Activated T-cell treated with anti-CD3 and anti-CD28 coated beads, Interleukin-2, amount 50 U/mL, for 4 hours (primary cell): ENCODE measurements at places on chromosomes 12 and 14.

GRCh38 chr12:120439646-120440247 lies 1.8 kb downstream of the COX6A1 start:
- peak; percentile 68 for DNase-seq

- DNase-seq = no peak
These were observed 118.9 kb downstream of the C12orf75 start for GRCh38 chr12:105449431-105449830.

DNA sequence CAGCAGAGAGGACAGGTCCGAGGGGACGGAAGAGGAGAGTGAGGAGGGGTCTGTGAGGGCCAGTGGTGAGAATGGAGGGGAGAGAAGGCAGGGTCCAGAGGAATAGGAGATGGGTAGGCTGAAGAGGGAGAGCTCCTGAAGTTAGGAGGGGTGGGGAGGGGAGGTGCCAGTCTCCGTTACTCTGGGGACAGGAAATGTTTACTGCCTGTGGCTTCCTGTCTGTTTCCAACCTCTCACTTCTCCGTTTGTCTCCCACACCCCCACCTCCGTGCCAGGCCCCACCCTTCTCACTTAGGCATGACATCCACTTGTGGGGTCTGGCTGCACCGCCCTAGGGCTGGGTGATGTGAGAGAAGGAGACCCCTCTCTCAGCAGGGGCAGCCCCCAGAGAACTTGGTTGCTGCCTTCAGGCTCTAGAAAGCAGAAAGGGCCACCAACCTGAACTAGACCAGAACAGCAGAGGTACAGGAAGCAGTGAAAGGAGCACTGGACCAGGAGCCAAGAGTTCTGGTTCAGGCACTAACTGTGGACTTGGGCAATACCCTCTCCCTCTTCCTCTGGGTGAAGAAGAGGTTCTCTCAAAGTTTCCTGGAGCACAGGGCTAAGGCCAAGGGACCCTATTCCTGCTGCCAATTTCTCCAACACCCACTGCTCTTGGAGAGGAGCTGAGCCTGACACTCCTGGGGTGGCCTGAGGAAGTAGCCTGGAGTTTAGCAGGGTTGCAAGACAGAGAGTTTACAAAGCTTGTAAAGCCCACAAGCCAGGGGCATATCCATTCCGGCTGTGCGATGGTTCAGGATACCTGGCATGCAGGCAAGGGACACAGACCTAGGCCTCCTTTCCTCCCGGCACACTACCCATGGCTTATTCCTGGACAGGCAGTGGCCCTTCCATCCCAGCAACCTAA lies 5.5 kb downstream of the ITGA5 start:
- peak; percentile 63 for DNase-seq

- peak; percentile 23 for DNase-seq
These were observed 36.3 kb upstream of the NPFF start for GRCh38 chr12:53543539-53543938.

DNA sequence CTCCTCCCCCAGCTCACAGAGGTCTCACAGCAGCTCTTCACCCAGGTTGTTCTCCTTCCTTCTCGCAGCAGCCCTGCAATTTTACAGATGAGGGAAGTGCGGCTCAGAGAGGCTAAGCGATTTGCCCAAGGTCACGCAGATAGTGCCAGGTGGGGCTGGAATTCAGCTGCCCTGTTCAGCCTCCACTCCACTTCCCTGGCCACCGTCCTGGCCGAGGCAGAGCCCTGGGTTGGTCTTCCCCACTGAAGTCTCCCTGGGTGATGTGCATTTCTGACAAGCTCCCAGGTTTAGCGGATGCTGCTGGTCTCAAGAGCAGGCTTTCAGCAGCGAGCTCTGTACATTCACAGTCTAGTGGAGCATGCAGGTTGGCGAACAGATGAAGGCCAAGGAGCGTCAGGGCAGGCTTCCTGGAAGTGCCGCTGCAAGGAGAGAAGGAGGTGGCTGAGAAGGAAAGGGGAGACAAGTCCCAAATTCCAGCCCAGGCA lies 28.9 kb upstream of the EML1 start:
- no peak for DNase-seq

- no peak for DNase-seq
These were observed 12.5 kb downstream of the AMDHD1 start for GRCh38 chr12:95955549-95956159.

- DNase-seq = no peak
These were observed 37.6 kb downstream of the RTL1 start for GRCh38 chr14:100865682-100866591.

DNA sequence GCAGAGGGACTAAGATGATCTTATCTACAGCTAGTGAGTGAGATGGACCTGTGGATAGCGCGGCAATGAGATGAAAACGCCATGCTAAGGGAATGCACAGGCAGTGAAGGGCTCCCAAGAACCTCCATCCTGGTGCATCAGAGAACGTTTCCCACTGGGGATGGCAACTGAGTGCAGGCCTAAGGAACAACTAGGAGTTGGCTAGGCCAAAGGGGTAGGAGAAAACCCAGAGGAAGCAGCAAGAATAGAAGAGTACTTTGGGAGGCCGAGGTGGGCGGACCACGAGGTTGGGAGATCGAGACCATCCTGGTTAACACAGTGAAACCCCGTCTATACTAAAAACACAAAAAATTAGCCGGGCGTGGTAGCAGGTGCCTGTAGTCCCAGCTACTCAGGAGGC lies 24.6 kb upstream of the BATF start:
- no peak for DNase-seq

DNA sequence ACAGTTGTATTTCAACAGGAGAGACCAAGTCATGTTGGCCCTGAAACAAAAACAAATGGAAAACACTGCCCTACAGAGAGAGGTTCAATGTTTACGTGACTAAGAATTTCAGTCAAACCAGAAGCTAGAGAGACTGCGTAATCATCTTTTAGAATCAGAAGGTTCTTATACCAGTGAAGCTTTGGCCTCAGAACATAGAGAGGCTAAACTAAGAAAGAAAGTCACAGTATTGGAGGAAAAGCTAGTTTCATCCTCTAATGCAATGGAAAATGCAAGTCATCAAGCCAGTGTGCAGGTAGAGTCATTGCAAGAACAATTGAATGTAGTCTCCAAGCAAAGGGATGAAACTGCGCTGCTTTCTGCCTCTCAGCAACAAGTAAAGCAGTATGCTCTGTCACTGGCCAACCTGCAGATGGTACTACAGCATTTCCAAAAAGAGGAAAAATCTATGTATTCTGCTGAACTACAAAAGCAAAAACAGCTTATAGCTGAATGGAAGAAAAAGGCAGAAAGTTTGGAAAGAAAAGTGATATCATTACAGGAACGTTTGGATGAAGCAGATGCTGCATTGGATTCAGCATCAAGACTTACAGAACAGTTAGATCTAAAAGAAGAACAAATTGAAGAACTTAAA lies 32.5 kb upstream of the NUAK1 start:
- DNase-seq = no peak

- DNase-seq = no peak
These were observed 228.2 kb downstream of the BCL11B start for GRCh38 chr14:99043756-99044155.

DNA sequence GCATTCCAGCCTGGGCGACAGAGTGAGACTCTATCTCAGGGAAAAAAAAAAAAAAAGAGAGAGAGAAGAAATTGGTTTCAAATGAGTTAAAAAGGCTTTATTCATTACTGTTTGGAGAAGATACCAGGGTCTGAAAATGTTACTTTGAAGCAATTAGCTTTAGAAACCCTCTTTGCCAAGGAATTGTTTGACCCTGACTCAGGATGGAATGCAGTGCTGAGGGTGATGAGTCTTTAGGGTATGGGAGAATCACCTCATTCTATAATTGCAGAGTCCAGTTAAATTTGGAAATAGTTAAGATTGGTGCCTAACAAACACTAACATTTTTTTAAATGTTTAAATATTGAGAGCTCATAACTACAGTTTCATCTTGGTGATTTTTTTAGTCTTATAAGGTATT lies 13.3 kb downstream of the RAP1B start:
- DNase-seq = no peak

- no peak for DNase-seq
These were observed 645.2 kb downstream of the VRK1 start for GRCh38 chr14:97442363-97442762.

DNA sequence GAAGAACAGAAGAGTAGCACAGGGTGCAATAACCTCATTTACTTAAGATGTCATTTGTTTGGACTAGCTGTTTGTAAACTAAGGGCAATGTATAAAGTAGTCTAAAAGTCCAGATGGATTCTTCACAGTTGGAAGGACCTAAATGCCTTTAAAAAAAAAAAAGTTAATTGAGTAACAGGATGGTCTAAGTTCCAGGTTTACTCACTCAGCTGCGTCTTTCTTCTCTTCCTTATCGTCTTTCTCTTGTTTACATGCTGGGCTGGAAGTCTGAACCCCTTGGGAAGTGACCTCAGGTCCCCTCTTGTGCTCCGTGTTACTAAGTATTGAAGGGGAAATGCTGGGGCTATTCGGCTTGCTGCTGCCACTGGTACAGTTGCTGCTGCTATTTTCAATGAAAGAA lies 82.5 kb downstream of the SH2B3 start:
- no peak for DNase-seq

GRCh38 chr12:131057722-131058515 lies 104.2 kb downstream of the ADGRD1 start:
- no peak for DNase-seq

- DNase-seq = no peak
These were observed 31.3 kb downstream of the PTPRB start for GRCh38 chr12:70605976-70606375.
